Skeletal muscle cell (primary cell): ENCODE measurements at places on chromosomes 2 and 18.

GRCh38 chr18:50687491-50687890 lies 127.6 kb downstream of the MAPK4 start:
- DNase-seq: no peak

- DNase-seq: no peak
These were observed 270.7 kb upstream of the HDAC4 start for GRCh38 chr2:239671471-239671870.

GRCh38 chr2:6054161-6054671 lies 362.0 kb downstream of the SOX11 start:
- DNase-seq: no peak

GRCh38 chr2:240021488-240022104 lies 3.5 kb downstream of the NDUFA10 start:
- peak; percentile 17 for DNase-seq

GRCh38 chr2:10538224-10538894 lies 90.2 kb upstream of the ODC1 start:
- DNase-seq: peak; percentile 22

GRCh38 chr2:29580223-29580622 lies 341.2 kb downstream of the ALK start:
- no peak for DNase-seq

GRCh38 chr18:1892191-1892590 lies 679.1 kb downstream of the METTL4 start:
- no peak for DNase-seq

GRCh38 chr2:217168496-217168895 lies 308.6 kb upstream of the TNP1 start:
- DNase-seq: no peak

GRCh38 chr2:60316381-60317033 lies 236.9 kb downstream of the BCL11A start:
- DNase-seq: no peak

DNA sequence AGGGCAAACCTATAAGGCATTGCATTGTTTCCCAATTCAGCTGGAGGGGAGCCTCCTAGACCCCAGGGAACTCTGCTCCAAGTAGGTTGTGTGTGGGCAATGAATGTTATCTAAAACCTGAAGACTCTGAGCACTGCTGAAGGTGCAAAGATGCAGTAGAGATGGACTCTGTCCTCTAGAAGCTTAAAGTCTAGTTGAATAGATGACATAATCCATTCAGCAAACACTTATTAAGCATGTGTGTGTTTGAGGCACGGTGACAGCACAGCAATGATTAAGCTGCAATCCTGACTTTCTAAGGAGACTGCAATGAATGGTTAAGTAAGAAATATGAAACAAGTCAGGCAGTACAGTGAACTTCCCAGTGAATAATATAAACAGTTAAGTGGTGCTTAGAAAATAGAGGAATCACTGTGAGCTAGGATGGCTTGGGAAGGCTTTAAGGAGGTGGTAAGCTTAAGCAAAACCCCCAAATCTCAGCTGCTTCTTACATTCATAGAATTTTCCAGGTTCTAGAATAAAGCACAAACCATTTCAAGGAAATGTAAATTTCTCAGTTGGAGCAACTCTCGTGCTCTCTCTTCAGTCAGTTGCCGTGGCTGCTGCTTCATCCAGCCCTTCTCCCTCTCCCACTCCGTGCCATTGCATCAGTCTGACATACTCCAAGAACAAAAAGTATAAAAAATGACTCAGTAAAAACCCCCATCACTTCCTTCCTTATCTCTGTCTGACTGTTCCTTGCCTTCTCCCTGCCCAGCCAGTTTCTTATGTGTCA lies 19.1 kb downstream of the MXD1 start:
- DNase-seq: peak; percentile 62

DNA sequence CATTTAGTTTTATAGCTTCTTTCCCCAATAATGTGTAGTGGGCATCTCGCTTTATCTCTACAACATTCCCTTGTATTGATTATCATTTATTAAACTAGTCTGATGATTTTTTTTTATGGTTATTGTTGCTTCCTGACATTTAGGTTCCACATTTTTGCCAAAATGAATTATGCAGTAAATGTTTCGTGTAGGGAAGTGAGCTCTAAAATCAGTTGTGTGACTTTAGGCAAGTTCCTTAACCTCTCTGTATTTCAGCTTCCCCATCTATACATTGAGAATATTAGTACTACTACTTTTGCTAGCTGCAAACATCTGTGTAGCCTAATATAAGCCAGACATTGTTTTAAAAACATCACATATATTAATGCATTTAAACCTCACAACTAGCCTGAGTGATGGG lies 22.9 kb downstream of the SOCS6 start:
- DNase-seq: no peak

DNA sequence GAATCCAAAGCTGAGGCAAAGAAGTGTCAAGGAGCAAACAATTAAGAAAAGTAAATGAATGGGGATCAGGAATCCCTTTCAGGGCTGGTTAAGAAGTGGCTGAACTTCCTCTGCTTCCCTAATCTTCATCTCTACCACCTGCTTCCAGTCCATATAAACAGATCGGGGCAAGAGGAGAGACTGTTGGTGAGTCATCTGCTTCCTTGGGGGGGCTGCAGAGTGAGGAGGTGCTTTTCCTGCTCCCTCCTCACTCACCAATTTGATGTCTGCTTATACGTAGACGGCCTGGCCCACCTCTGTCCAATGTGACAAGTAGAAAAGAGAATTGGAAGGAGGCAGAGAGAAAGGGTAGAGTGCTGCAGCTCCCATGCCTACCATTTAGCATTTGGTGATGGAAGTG lies 68.4 kb downstream of the NAB1 start:
- DNase-seq: no peak

DNA sequence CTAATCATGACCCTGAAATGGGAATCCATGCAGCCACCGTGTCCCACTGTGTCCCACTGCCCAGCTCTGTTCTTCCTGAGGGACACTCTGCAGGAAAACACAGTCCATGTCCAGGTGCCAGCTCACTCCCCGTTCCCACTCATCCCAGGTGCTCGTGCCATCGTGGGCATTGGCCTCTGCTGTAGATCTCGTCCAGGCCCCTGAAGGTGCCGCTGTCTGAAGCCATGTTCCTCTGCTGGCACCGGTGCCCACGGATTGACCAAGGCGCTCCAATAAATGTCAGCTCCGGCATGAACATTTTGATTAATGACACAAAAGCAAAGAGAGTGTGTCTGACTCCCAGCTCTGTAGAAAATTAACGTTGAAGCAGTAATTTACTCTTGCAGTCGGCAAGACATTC lies 280.1 kb upstream of the SALL3 start:
- no peak for DNase-seq

GRCh38 chr18:63684718-63685117 lies 18.0 kb upstream of the SERPINB11 start:
- DNase-seq: no peak

GRCh38 chr2:9737053-9737875 lies 106.0 kb upstream of the TAF1B start:
- no peak for DNase-seq

DNA sequence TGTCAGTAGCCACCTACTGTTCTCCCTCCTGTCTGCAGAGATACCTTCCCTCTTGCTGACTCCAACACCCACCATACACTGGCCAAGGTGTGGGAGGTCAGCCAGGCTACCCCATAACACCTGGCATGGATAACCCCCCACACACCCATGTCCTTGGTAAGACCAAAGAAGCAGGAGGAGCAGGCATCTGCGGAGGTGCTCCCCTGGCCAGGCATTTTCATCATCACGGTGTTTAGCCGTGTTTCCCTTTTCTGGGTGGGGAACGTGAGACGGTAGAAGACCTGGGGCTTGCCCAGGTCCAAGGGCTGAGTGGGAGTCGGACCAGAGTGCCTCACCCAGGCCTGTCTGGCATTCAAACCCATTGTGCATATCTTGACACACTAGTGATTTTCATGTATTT lies 150.3 kb downstream of the SMAD7 start:
- DNase-seq: no peak

DNA sequence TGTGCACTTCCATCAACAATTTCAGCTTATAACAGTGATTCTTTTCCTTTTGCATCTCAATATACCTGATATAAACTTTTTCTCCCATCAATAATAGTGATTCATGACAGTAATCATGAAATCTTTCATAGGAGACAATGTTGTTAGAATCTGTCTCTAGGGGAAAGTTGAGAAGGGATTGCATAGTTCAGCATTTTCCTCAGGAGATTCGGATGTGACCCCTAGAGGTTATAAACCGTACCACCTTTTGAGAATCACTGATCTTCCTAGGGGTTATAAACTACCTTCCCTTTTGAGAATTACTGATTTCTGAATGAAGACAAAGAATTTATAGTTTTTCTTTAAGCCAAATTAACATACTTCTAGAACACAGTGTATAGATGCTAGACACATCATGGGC lies 53.0 kb upstream of the GALNT3 start:
- DNase-seq: no peak

GRCh38 chr2:240557101-240557751 lies 562 bp downstream of the ANKMY1 start:
- no peak for DNase-seq

DNA sequence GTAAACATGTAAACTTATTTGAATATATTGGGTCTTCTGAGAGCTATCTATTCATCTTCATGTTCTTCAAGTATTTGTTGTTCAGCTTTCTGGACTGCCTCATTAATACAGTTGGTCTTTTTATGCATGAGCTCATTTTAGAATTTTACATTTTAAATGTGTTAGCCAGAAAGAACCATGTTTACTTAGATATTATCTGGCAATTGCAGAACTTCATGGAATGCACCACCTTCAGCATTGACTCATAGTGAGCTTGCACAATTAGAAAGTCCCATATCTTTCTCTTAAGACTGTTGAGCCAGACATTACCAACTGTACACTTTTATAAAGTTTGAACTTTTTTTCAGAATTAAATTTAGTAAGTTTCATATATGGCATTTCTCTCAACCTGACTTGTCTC lies 536.7 kb downstream of the RIT2 start:
- DNase-seq: no peak

DNA sequence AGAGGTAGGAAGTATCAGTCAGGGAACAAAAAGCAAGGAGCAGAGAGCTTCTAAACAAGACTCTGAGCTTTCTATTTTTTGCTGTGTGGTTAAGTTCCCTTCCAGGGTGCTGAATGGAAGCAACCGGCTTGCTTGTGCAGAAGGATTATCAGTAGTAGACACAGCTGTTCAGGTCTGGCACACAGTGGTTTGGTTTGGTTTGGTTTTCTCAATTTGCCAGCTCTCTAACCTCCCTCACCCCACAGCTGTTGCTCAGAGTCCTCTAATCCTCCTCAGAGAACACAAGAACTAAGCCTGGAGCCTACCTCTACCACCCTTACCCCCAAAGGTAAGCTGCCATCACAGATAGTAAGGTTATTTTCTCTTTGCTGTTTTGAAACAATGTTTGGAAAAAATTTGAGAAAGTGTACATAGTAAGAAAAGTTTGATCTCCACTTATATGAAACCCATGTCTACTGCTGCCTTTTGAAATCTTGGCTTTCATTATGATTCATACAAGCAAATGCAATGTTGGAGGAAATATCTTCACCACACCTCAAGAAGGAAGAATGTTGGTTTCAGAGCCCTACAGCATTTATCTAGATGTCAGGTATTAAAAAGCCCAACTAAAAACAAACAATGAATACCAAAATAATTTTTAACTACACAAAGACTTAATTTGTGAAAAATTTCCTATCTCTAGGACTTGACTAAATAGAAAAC lies 255.3 kb downstream of the NR4A2 start:
- peak; percentile 5 for DNase-seq

DNA sequence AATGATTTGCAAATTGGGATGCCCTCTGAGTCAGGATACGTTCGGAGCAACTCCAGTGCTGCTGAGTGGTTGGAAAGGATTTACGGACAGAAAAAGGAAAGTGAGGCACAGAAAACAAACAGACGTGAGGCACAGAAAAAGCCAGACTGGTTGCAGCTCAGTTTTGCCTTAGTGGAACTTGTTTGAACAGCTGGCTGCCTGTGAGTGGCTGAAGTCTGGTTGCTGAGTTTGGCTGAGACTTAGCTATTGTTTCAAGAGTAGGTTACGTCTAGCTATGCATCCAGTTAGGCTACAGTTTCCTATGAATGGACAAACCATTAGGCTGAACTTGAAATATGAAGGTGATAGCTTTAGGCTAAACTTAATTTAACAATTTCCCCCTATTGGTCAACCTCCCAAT lies 256.6 kb downstream of the VAPA start:
- DNase-seq: no peak

DNA sequence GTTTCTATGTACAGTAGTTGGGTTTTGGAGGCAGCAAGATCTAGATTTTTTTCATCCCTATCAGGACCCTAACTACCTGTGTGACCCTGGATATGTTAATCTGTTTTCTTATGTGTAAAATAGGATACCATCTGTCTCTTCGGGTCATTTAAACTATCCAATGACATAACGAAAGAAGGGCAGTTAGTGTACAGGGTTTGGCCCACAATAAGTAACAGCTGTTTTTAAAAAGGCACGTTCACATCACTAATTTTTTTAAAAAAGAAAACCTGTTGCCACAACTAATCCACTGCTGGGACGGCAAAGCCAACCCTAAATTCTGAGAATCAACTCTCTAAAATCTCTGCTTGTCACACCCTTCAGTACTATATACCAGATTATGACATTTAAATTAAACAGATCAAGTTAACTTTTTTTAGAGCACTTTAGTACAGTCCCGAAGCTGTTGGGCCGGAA lies 869 bp downstream of the USP40 start:
- no peak for DNase-seq

- DNase-seq: no peak
These were observed 269.4 kb downstream of the MYCN start for GRCh38 chr2:16209799-16210198.

DNA sequence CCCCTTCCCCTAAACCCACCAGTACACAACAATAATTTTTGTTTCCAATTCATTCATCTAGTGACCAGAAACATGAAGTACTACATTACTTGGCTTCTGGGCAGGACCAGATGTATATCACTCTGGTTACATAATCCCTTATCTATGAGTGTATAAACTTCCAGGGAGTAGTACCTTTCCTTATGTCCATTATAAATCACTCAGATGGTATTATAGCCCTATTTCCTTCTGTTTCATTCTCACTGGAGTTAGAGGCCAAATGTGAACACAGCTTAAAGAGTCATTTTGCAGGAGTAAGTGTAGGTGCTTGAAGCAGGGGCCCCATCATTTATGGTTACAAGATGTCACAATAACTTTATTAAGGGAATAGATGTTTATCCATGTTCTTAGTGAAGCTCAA lies 894.4 kb upstream of the NXPH2 start:
- no peak for DNase-seq

DNA sequence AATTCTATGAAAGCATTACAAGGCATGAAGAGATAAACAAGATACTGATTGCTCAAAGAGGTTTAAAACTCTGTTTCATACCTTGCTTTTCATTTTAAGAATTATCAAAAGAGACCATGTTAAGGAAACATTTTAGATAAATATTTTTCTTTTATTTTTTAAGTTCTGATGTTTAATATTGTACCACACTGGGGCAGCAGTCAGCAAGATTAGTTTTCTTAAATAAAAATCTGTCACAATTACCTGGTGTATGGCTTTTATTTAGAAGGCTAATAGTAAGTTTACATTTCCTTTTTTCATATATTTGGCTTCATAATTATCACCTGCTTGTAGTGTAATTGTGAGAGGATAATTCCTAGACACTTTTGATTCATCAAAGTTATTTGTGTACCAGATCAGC lies 46.4 kb downstream of the ZNF804A start:
- DNase-seq: no peak

- DNase-seq: no peak
These were observed 27.5 kb upstream of the POLE4 start for GRCh38 chr2:74930811-74931486.

- peak; percentile 2 for DNase-seq
These were observed 1202.7 kb upstream of the PIK3C3 start for GRCh38 chr18:40752316-40752715.

GRCh38 chr2:191693778-191694177 lies 15.8 kb downstream of the NABP1 start:
- peak; percentile 61 for DNase-seq

- DNase-seq: peak; percentile 23
These were observed 12.0 kb downstream of the ATP6V1B1 start for GRCh38 chr2:70947556-70948184.
